Activated CD8-positive, alpha-beta T cell treated with anti-CD3 and anti-CD28 coated beads, Interleukin-2, amount 10 ng/mL, durations not matched to agents 7 days and 5 days (primary cell): ENCODE measurements at places on chromosomes 3 and 15. TPM values are rescaled to one million over a fixed set of nuclear protein-coding genes. Genes with fewer than 3 reads are reported as not detected.

- H3K27ac ChIP-seq: no peak overlapping the region
- H3K4me3 ChIP-seq: no peak overlapping the region
- no peak for DNase-seq
These were observed 336.1 kb downstream of the GBE1 start for GRCh38 chr3:81425198-81425868.

SCN5A gene
- total RNA-seq: 0.37 TPM

GRCh38 chr3:133443649-133444422 lies 44.0 kb downstream of the BFSP2 start:
- peaks cover 30% of the 10 kb centered on the region for H3K4me1 ChIP-seq
- no peak overlapping the region for H3K4me3 ChIP-seq
- no peaks in the 10 kb centered on the region for H3K27me3 ChIP-seq
- no peak overlapping the region for H3K27ac ChIP-seq
- H3K36me3 ChIP-seq: peaks cover 9% of the 10 kb centered on the region

- no peaks in the 10 kb centered on the region for H3K4me1 ChIP-seq
- H3K27me3 ChIP-seq: peaks cover 2% of the 10 kb centered on the region
- DNase-seq: no peak
- no peak overlapping the region for H3K4me3 ChIP-seq
- H3K27ac ChIP-seq: no peak overlapping the region
These were observed 31.1 kb downstream of the NTRK3 start for GRCh38 chr15:88225461-88225860.

HHATL gene
- total RNA-seq: not detected

GRCh38 chr3:48411041-48411588 lies 18.8 kb downstream of the PLXNB1 start:
- H3K4me3 ChIP-seq: no peak overlapping the region
- DNase-seq: no peak
- H3K27ac ChIP-seq: no peak overlapping the region
- no peaks in the 10 kb centered on the region for H3K4me1 ChIP-seq
- no peaks in the 10 kb centered on the region for H3K36me3 ChIP-seq

DNA sequence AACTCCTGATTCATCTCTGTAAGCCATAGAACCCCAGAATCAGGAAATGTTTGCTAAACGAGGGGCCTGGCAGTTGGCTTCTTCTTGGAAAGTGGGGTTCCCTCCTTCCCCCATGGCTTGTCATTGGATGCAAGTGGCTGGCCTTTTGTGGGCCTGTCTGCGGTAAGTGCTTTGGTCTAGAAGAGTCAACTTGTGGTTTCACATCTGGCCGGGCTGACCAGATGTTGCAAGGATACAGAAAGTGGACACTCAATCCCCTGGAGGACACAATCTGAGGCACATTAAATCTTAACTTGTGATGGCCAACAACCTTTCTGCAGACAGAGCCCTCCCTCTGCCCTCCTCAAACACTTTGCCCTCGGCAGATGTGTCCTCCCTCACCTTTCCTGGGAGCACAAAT lies 1.1 kb downstream of the FAH start:
- H3K27me3 ChIP-seq: peaks cover 4% of the 10 kb centered on the region
- DNase-seq: no peak
- peak overlapping the region; percentile 79 for H3K27ac ChIP-seq
- H3K4me1 ChIP-seq: peaks cover 32% of the 10 kb centered on the region

- no peaks in the 10 kb centered on the region for H3K27me3 ChIP-seq
- no peaks in the 10 kb centered on the region for H3K36me3 ChIP-seq
- H3K4me3 ChIP-seq: no peak overlapping the region
- no peak overlapping the region for H3K27ac ChIP-seq
These were observed 914.3 kb upstream of the ARPP21 start for GRCh38 chr3:34724916-34725499.

SST gene
- not detected for total RNA-seq

GRCh38 chr3:44782891-44783290 lies 21.3 kb downstream of the KIF15 start:
- H3K36me3 ChIP-seq: peaks cover 60% of the 10 kb centered on the region
- no peaks in the 10 kb centered on the region for H3K4me1 ChIP-seq
- DNase-seq: no peak
- no peak overlapping the region for H3K27ac ChIP-seq
- H3K4me3 ChIP-seq: no peak overlapping the region

GRCh38 chr3:122727294-122727693 lies 46.7 kb downstream of the PARP14 start:
- H3K36me3 ChIP-seq: peaks cover 76% of the 10 kb centered on the region
- no peaks in the 10 kb centered on the region for H3K27me3 ChIP-seq
- H3K27ac ChIP-seq: no peak overlapping the region
- H3K4me3 ChIP-seq: no peak overlapping the region
- no peak for DNase-seq

GRCh38 chr15:98853617-98854420 lies 153.8 kb downstream of the PGPEP1L start:
- H3K4me1 ChIP-seq: peaks cover 38% of the 10 kb centered on the region
- no peaks in the 10 kb centered on the region for H3K36me3 ChIP-seq
- H3K27ac ChIP-seq: no peak overlapping the region
- no peaks in the 10 kb centered on the region for H3K27me3 ChIP-seq
- peak overlapping the region; percentile 89 for H3K4me3 ChIP-seq
- DNase-seq: no peak

DNA sequence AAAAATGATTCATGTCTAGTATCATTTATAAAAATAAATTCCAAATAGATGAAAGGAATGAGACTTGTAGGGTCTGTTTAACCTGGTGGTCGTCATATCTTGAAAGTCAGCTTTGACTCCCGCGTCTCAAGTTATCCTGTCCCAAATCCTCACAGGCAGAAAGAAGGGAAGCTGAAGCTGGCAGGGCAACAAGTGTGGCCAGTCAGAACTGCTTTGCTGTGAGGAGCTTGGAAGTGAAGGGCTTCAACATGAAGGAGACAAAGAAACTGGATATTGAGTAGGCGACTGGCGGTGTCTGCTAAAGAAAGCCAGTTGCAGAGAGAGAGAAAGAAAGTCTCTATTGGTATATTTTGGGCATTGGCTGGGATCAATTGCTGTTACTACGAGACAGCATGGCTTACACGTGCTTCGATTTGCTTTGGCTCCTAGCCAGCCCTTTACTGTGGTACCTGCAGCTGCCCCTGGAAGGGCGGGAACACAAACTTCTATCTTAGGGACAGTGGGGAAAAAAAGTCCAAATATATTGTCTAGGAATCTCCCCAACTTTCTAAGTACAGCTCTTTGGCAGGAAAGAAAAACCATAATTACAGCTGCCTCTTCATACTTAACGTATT lies 107.2 kb downstream of the CHST2 start:
- no peak overlapping the region for H3K4me3 ChIP-seq
- no peak overlapping the region for H3K27ac ChIP-seq
- no peak for DNase-seq
- H3K36me3 ChIP-seq: no peaks in the 10 kb centered on the region

DNA sequence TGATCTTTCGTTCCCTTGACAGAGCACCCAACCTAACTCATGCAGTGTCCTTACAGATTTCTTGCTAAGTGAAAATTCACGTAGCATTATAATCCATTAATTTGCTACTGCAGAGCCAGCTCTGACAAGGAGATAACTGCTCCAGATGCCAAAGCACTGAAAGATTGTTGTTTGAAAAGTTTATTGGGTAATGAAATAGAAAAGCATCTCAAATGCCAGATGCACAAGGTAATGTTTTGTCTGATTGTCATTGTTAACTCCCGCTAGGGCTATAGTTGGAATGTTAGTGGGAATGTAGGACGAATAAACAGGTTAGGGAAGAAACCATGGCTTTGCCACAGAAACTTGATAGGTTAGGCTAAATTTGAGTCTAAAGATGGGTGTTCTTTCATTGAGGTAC lies 20.2 kb upstream of the SLC2A2 start:
- H3K27ac ChIP-seq: no peak overlapping the region
- H3K4me3 ChIP-seq: no peak overlapping the region
- no peaks in the 10 kb centered on the region for H3K36me3 ChIP-seq
- no peaks in the 10 kb centered on the region for H3K4me1 ChIP-seq

TRIM42 gene
- not detected for total RNA-seq

CELSR3 gene
- total RNA-seq: 20.2 TPM

RARRES1 gene
- total RNA-seq: not detected

DNA sequence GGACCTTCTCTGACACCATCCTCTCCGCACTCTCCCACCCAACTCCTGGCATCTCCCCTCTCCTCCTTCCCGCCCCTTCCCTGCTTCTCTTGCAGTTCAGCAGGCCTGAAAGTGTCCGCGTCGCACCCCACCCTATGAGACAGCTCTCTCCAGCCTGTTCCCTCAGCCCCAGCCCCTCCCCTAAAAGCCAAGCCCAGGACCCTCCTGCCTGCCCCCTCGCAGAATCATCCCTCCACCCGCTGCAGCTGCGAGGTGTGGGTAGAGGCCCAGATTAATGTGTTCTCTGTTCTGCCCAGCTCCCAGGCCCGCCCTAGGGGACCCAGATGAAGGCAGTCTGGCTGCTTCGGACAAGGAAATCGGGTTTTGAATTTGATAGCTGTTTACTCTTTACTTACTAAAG lies 410 bp downstream of the PRR23E start:
- DNase-seq: no peak
- H3K4me3 ChIP-seq: no peak overlapping the region
- H3K4me1 ChIP-seq: no peaks in the 10 kb centered on the region
- H3K36me3 ChIP-seq: no peaks in the 10 kb centered on the region
- no peaks in the 10 kb centered on the region for H3K27me3 ChIP-seq
- no peak overlapping the region for H3K27ac ChIP-seq

DNA sequence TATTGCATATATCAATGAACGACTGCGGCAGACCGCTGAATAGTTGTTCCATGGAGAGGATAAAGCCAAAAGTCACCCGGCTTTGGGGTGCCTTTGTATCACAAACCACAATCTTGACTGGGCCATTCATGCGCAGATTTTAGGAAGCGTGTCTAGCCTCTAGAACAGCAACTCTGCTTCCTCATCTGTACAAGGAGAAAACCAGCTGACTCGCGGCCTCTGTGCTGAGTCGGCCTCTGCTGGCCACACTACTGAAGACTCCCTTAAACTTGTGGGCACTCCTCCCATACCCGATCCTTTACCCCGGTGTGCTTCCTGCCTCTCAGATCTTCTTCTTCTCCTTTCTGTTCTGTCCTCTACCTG lies 872 bp downstream of the DLEC1 start:
- H3K27me3 ChIP-seq: peaks cover 4% of the 10 kb centered on the region
- H3K27ac ChIP-seq: peak overlapping the region; percentile 96
- peak; percentile 61 for DNase-seq
- peak overlapping the region; percentile 80 for H3K4me3 ChIP-seq
- H3K4me1 ChIP-seq: peaks cover 38% of the 10 kb centered on the region

DNA sequence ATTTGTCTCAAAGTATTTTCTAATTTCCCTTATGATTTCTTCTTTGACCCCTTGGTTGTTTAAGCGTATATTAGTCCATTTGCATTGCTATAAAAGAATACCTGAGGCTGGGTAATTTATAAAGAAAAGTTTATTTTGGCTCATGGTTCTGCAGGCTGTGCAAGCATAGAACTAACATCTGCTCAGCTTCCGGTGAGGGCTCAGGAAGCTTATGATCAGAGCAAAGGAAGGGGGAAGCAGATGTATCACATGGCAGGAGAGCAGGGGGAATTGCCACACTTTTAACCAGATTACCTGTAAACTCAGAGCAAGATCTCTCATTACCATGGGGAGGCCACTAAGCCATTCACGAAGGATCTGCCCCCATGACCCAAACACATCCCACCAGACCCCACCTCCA lies 148.2 kb downstream of the PDE8A start:
- H3K27ac ChIP-seq: no peak overlapping the region
- H3K4me3 ChIP-seq: no peak overlapping the region
- no peak for DNase-seq
- no peaks in the 10 kb centered on the region for H3K4me1 ChIP-seq
- H3K36me3 ChIP-seq: peaks cover 44% of the 10 kb centered on the region
- no peaks in the 10 kb centered on the region for H3K27me3 ChIP-seq

- no peak for DNase-seq
- no peaks in the 10 kb centered on the region for H3K4me1 ChIP-seq
- H3K36me3 ChIP-seq: no peaks in the 10 kb centered on the region
- no peak overlapping the region for H3K4me3 ChIP-seq
These were observed 59.8 kb downstream of the LRRC3B start for GRCh38 chr3:26682406-26682805.

- no peak overlapping the region for H3K27ac ChIP-seq
- no peaks in the 10 kb centered on the region for H3K4me1 ChIP-seq
- H3K27me3 ChIP-seq: peaks cover 3% of the 10 kb centered on the region
- no peaks in the 10 kb centered on the region for H3K36me3 ChIP-seq
- no peak overlapping the region for H3K4me3 ChIP-seq
These were observed 160.9 kb downstream of the EDEM1 start for GRCh38 chr3:5348229-5348902.

GRCh38 chr3:114333180-114333922 lies 39.5 kb downstream of the TIGIT start:
- peaks cover 60% of the 10 kb centered on the region for H3K4me1 ChIP-seq
- peaks cover 26% of the 10 kb centered on the region for H3K36me3 ChIP-seq
- H3K4me3 ChIP-seq: no peak overlapping the region
- H3K27ac ChIP-seq: peak overlapping the region; percentile 35

DNA sequence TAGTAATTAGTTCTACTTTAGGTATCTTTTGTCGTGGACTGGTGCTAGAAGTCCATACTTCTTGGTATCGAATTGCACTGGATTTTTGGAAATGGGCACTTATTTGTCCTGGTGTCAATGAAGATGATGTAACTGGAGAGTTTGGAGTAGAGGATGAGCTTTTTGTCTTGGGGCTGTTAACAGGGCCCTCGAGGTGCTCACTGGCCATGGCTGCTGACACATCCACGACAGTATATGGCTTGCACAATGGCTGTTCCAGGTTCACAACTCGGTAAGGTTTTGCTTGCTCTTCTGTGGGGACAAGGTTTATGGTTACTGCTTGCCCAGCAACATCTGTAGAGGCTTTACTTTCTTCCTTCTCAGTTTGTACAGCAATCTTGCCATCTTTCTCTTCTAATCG lies 109.4 kb upstream of the TSPAN3 start:
- no peak for DNase-seq
- peaks cover 55% of the 10 kb centered on the region for H3K4me1 ChIP-seq
- H3K27ac ChIP-seq: peak overlapping the region; percentile 91
- H3K27me3 ChIP-seq: no peaks in the 10 kb centered on the region
- H3K36me3 ChIP-seq: peaks cover 9% of the 10 kb centered on the region
- H3K4me3 ChIP-seq: peak overlapping the region; percentile 60

GOLGA8G gene
- total RNA-seq: not detected

MELTF gene
- 8.2 TPM for total RNA-seq

- no peaks in the 10 kb centered on the region for H3K27me3 ChIP-seq
- H3K4me3 ChIP-seq: no peak overlapping the region
- peaks cover 24% of the 10 kb centered on the region for H3K4me1 ChIP-seq
- no peak overlapping the region for H3K27ac ChIP-seq
These were observed 9.1 kb upstream of the DNAH1 start for GRCh38 chr3:52306978-52307377.

GRCh38 chr3:176814285-176814684 lies 383.0 kb downstream of the TBL1XR1 start:
- H3K4me3 ChIP-seq: no peak overlapping the region
- no peaks in the 10 kb centered on the region for H3K4me1 ChIP-seq
- H3K27ac ChIP-seq: no peak overlapping the region
- no peaks in the 10 kb centered on the region for H3K27me3 ChIP-seq

GRCh38 chr3:107209302-107209990 lies 167.8 kb upstream of the CCDC54 start:
- H3K36me3 ChIP-seq: no peaks in the 10 kb centered on the region
- peaks cover 12% of the 10 kb centered on the region for H3K27me3 ChIP-seq
- no peak overlapping the region for H3K27ac ChIP-seq
- no peak for DNase-seq

GRCh38 chr15:55434989-55435825 lies 26.9 kb downstream of the PIERCE2 start:
- peak; percentile 31 for DNase-seq
- no peaks in the 10 kb centered on the region for H3K36me3 ChIP-seq
- H3K27me3 ChIP-seq: no peaks in the 10 kb centered on the region

C3orf85 gene
- not detected for total RNA-seq

BFSP2 gene
- 0.42 TPM for total RNA-seq

TTC21A gene
- 1.2 TPM for total RNA-seq
